Karpas-422 (cell line): ENCODE measurements at places on chromosomes 6 and 20.

GRCh38 chr6:110334423-110335180 lies 23.5 kb downstream of the METTL24 start:
- no peak for DNase-seq

DNA sequence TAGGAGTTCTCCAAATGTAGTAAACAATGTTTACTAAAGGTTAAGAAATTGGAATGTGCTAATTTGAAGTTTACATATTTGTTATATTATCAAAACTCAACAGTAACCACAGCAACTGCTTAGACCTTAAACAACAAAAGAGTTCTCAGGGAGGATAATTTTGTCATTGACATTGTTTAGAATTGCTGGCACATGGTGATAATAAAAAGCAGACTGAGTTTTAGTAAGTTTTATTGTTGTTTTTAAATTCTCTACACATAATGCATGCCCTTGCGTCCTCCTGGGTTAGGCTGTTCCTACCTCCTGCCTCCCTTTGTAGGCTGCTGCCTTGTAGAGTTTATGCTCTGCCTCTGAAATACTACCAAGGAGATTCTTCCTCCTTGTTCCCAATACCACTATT lies 28.7 kb downstream of the LAMA4 start:
- DNase-seq, result no peak

DNA sequence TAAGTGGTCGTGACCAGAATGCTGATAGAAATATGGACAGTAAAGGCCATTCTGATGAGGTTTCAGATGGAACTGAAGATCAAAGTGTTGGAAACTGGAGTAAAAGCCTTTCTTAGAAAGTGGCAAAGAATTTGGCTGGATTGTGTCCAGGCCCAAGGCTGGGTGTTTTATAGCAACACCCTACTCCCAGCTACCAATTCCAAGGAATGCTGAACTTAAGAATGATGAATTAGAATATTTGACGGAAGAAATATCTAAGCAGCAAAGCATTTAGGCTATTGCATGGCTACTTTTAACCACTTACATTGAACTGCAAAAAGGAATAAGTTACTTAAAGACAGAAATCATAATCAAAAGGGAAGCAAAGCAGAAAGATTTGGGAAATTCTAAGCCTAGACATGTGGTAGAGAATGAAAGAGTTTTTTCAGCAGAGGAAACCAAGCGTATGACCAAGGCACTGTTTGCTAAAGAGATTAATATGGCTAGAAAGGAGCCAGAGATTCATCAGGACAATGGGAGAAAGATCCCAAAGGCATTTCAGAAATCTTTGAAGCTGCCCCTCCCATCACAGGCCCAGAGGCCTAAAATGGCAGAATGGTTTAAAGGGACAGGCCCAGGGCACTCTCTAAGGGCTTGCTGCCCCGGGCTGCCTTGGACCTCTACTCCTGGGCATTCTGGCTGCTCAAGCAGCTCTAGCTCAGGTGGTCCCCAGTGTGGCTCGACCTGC lies 25.8 kb downstream of the SDHAF4 start:
- no peak for DNase-seq

GRCh38 chr6:132199343-132199742 lies 201.9 kb downstream of the MOXD1 start:
- DNase-seq, result no peak

GRCh38 chr20:2559651-2560050 lies 23.3 kb downstream of the TMC2 start:
- no peak for DNase-seq

- no peak for DNase-seq
These were observed 233.0 kb upstream of the JAG1 start for GRCh38 chr20:10906834-10907233.
